HCT116 (cell line): ENCODE measurements at places on chromosomes 12 and 14. TPM values are rescaled to one million over a fixed set of nuclear protein-coding genes. Genes with fewer than 3 reads are reported as not detected.

Gene PAPLN
- total RNA-seq, result 9.6 TPM

Gene USP44
- 0.17 TPM for total RNA-seq

Gene CLEC1B
- not detected for total RNA-seq

Gene RASSF9
- not detected for total RNA-seq

DNA sequence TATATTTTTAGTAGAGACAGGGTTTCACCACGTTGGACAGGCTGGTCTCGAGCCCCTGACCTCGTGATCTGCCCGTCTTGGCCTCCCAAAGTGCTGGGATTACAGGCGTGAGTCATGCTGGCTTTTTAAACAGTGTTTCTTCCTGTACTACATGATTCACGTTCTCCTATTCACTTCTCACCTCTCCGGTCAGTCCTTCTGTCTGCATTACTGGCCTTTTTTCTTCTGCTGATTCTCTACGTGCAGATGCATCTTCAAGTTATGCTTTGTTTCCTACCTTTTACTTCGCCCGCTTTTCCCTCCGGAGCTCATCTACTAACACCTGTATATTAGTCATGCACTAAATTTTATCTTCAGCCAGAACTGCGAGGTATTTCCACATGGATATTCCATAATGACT lies 296.2 kb upstream of the FLRT2 start:
- H3K27ac ChIP-seq, result no peak overlapping the region
- H3K27me3 ChIP-seq, result no peaks in the 10 kb centered on the region
- H3K4me1 ChIP-seq, result no peaks in the 10 kb centered on the region

DNA sequence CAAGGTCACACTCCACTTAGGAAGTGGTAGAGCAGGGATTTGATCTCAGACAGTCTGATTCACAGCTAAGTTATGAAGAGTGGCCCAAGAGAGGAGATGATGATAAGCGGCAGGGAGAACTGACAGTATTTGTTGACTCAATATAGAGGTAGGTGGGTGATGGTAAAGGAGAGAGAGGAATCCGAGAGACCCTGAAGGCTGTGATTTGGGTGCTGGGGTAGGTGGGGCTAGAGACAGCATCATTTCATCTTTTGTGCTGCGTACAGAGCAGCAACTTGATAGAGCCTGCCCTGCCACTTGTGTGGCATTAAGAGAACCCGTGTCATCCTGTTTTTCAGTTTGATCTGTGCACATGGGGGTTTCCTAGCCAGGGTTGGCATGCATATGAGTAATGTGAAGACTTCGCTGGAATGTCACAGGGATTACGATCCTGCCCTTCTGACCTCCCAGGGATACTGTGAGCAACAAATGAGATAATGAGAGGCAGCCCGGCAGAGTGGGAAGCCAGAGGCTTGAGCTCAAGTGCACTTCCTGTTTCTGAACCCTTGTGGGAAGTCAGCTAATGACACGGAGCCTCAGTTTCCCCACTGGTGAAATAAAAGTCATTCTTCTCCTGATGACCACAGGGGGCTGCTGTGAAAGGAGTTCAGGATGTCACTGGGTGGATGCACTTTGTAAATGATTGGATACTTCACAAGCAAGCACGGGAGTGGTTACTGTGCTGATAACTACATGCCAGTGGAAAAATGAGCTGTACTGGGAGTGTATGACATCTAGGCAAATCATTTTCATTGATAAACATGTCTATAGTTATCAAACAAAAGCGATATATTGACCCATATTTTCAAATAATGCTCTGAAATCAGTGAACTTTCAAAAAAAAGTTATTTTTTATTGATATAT lies 59.5 kb upstream of the IGF1 start:
- DNase-seq, result no peak
- no peak overlapping the region for H3K4me3 ChIP-seq
- no peak overlapping the region for H3K27ac ChIP-seq

GRCh38 chr12:30640392-30640791 lies 55.3 kb downstream of the IPO8 start:
- H3K27me3 ChIP-seq, result no peaks in the 10 kb centered on the region
- no peaks in the 10 kb centered on the region for H3K36me3 ChIP-seq
- H3K4me3 ChIP-seq, result no peak overlapping the region

DNA sequence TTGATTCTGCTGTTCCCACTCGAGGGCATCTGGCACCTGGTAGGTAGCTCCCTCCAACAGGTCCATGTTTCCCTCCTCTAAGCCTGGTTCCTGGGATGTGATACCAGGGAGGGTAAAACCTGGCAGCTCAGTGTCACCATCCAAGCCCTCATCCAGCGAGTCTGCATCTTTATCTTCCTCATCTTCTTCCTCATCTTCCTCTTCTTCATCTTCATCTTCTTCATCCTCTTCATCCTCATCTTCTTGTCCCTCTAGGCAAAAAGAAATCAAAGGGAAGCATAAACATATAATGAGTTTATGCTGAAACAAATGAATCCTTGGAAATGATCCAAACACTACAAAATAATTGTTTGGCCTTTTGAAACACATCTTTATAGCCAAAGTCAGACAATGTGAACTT lies 55.3 kb downstream of the ARMH4 start:
- H3K27ac ChIP-seq, result no peak overlapping the region
- H3K36me3 ChIP-seq, result no peaks in the 10 kb centered on the region
- H3K27me3 ChIP-seq, result no peaks in the 10 kb centered on the region
- no peak overlapping the region for H3K4me3 ChIP-seq

DNA sequence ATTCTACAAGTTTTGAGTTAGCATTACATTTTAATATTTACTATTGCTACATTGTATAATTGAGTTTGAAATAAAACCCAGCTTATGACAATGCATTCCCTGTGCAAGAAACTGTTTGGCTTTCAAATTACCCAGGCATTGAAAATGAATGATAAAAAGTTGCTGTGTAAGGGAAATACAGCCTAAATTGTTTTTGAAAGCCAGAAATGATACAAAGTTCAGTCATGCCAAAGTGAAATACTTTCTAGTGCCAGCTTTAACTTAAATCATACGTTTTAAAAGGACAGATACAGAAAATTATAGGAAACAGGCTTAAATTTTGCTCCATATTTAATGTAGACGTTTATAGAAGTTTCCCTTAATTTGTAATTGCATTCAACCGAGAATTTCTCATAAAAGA lies 2.8 kb downstream of the MGAT2 start:
- peaks cover 8% of the 10 kb centered on the region; the same call in 1 of the 2 replicates for H3K4me1 ChIP-seq
- H3K4me3 ChIP-seq, result no peak overlapping the region
- H3K36me3 ChIP-seq, result peaks cover 11% of the 10 kb centered on the region
- no peaks in the 10 kb centered on the region for H3K27me3 ChIP-seq

DNA sequence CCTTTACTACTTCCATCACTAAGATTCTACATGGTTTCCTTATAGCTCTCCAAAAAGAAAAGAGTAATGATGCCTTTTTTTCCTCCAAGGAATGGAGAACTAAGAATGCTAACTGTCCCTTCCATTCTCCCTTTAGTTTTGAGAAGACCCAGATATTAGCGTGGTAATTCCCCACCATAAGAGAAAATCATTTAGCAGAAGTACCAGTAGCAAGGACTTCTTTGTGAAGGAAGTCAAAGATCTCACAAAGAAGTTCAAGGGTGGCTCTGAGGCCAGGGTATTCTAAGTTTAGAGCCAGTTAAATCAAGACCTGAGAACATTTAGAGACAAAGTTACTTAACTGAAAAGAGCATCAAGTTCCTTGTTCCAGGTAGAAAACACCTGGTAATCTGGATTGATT lies 7.3 kb downstream of the USP15 start:
- H3K36me3 ChIP-seq, result no peaks in the 10 kb centered on the region
- peaks cover 10% of the 10 kb centered on the region; the same call in 1 of the 2 replicates for H3K4me1 ChIP-seq
- no peak overlapping the region for H3K4me3 ChIP-seq
- H3K27me3 ChIP-seq, result no peaks in the 10 kb centered on the region
- no peak overlapping the region for H3K27ac ChIP-seq

- no peaks in the 10 kb centered on the region for H3K27me3 ChIP-seq
- DNase-seq, result no peak
- peaks cover 20% of the 10 kb centered on the region for H3K36me3 ChIP-seq
- peaks cover 13% of the 10 kb centered on the region for H3K4me1 ChIP-seq
- no peak overlapping the region for H3K27ac ChIP-seq
- no peak overlapping the region for H3K4me3 ChIP-seq
Measured at GRCh38 chr12:104122298-104122697, 15.7 kb downstream of the NFYB start.

GRCh38 chr14:105087963-105088811 lies 23.0 kb upstream of the GPR132 start:
- no peak for DNase-seq
- H3K27ac ChIP-seq, result peak overlapping the region; percentile 73
- no peaks in the 10 kb centered on the region for H3K36me3 ChIP-seq
- no peaks in the 10 kb centered on the region for H3K27me3 ChIP-seq
- H3K4me1 ChIP-seq, result peaks cover 73% of the 10 kb centered on the region
- peak overlapping the region; percentile 32 for H3K4me3 ChIP-seq

DNA sequence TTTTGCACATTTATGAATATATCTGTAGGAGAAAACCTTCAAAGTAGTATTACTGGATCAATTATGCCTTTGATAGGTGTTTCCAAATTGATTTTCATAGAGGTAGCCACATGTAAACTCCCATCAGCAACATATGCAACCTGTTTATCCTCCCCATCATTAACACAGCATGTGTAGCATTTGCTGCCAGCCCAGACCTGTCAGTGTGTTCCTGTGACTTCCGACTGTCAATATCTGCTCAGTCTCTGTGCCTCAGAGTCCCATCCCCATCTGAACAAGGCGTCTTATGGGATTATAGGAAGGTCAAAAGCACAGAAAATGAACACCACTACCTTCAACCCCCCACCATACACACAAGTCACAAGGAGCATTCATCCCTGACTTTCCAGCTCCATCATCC lies 9.5 kb upstream of the CAPRIN2 start:
- no peak overlapping the region for H3K27ac ChIP-seq
- no peaks in the 10 kb centered on the region for H3K4me1 ChIP-seq
- no peak overlapping the region for H3K4me3 ChIP-seq
- no peaks in the 10 kb centered on the region for H3K36me3 ChIP-seq
- no peaks in the 10 kb centered on the region for H3K27me3 ChIP-seq

- no peak for DNase-seq
- H3K27ac ChIP-seq, result no peak overlapping the region
- H3K36me3 ChIP-seq, result no peaks in the 10 kb centered on the region
- no peak overlapping the region for H3K4me3 ChIP-seq
- no peaks in the 10 kb centered on the region for H3K27me3 ChIP-seq
Measured at GRCh38 chr12:62917926-62918325, 17.0 kb downstream of the PPM1H start.

GRCh38 chr12:59370933-59371332 lies 224.9 kb upstream of the SLC16A7 start:
- H3K27me3 ChIP-seq, result no peaks in the 10 kb centered on the region
- no peaks in the 10 kb centered on the region for H3K36me3 ChIP-seq
- H3K27ac ChIP-seq, result no peak overlapping the region
- H3K4me3 ChIP-seq, result no peak overlapping the region
- no peak for DNase-seq
- no peaks in the 10 kb centered on the region for H3K4me1 ChIP-seq

DNA sequence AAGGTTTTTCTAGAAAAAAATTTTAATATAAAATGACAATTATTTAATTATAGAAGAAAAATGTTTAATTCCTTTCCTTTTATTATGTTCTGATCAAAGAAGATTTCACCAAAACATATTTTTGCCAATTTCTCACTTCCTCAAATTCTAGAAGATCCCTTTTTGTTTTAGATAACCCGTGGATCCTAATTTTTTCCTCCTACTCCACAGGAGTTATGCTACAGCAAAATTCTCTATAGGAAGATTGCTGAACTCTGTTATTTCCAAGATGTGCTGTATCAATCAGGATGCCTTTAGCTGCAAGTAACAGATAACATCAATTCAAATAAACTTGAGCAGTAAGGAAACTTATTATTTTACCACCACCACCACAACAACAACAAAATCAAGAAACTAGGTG lies 3.8 kb upstream of the SNX6 start:
- H3K27me3 ChIP-seq, result no peaks in the 10 kb centered on the region
- H3K36me3 ChIP-seq, result no peaks in the 10 kb centered on the region
- no peak overlapping the region for H3K27ac ChIP-seq
- no peak overlapping the region for H3K4me3 ChIP-seq

DNA sequence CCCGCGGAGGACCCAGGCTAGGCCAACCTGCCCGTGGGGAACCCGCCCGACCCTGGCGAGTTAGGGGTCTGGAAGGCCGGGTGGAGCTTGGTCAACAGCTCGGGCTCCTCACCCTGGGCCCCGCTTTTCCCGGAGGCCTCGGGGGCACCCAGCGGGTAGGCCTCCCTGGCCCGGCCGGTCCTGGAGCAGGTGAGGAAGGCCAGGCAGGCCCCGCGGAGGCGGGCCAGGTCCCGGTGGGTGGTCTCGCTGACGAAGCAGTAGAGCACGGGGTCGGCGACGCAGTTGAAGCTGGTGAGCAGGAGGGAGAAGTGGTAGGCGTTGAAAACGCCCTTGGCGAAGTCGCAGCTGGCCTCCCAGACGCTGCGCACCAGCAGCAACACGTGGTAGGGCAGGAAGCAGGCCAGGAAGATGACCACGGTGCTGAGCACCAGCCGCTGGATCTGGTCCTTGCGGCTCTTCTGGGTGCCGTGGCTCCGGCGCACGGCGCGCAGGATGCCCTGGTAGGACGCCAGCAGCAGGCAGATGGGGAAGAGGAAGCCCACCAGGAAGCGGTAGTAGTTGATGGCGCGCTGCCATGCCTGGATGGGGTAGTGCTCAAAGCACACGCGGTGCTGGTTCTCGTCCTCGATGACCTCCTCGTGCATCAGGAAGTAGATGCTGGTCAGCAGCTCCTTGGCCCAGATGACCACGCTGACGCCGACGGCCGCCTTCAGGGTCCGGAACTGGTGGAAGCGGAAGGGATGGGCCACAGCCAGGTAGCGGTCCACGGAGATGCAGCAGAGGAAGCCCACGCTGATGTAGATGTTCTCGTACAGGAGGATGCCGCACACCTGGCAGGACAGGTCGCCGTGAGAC lies 10.3 kb downstream of the GPR68 start:
- H3K36me3 ChIP-seq, result no peaks in the 10 kb centered on the region
- H3K27me3 ChIP-seq, result no peaks in the 10 kb centered on the region
- H3K27ac ChIP-seq, result no peak overlapping the region
- DNase-seq, result no peak
- H3K4me1 ChIP-seq, result no peaks in the 10 kb centered on the region
- no peak overlapping the region for H3K4me3 ChIP-seq

DNA sequence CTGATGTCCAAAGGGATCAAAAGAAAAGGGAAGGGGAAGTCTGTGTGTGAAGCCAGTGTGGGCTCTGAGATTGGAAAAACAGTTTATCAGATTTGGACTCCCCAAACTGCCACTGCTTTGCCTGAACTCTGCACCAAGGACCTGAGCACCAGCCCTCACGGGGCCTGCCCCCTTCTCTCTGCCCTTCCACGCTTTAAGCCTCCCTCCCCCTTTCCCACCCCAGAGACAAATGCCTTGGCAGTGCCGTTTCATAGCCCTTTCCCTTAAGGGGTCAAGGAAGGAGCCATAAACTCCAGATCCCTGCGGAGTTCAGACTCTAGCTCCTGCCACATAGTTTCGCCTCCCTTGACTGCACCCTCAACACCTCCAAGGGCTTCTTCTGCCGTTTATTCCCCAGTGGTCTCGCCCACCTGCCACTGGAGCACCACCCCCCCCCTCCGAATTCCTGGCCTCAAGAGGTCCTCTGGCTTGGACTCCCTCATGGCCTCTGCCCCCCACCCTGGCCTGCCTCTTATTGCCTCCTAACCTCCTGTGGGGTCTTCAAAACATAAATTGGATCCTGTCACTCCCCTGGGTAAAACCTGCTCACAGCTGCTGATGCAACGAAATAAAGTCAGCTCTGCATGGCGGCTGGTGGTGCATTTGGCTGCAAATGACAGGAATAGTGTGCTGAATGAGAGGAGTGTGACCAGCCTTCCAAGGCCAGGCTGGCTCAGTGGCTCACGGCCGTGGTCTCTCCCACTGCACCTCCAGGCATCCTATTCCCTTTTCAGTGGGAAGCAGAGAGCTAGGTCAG lies 18.8 kb downstream of the SLC25A29 start:
- H3K27me3 ChIP-seq, result no peaks in the 10 kb centered on the region
- no peak for DNase-seq
- no peak overlapping the region for H3K27ac ChIP-seq
- no peak overlapping the region for H3K4me3 ChIP-seq
